Neural crest cell (in vitro differentiated cells): ENCODE measurements at places on chromosomes 5 and 9. TPM values are rescaled to one million over a fixed set of nuclear protein-coding genes. Genes with fewer than 3 reads are reported as not detected.

The PDE6A gene
- total RNA-seq = not detected in 2 replicates

DNA sequence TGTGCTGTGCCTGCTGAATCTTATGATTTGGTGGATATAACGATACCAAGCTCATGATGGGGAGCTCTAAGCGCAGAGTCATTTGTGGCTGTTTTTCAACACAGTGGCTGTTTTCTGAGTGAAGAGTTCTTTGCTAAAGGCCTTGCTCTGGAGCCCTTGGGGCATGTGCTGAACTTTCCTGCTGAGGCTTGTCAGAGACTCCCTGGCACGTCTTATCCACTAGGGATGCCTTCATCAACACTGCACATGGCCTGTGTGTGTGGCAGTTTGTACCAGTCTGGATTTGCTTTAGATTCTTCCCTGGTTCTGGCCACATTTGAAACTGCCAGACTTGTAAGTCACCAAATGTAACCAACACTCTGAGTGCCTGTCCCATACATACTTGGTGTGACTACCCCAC, 188.2 kb downstream of the DMRT2 start:
- DNase-seq = no peak

DNA sequence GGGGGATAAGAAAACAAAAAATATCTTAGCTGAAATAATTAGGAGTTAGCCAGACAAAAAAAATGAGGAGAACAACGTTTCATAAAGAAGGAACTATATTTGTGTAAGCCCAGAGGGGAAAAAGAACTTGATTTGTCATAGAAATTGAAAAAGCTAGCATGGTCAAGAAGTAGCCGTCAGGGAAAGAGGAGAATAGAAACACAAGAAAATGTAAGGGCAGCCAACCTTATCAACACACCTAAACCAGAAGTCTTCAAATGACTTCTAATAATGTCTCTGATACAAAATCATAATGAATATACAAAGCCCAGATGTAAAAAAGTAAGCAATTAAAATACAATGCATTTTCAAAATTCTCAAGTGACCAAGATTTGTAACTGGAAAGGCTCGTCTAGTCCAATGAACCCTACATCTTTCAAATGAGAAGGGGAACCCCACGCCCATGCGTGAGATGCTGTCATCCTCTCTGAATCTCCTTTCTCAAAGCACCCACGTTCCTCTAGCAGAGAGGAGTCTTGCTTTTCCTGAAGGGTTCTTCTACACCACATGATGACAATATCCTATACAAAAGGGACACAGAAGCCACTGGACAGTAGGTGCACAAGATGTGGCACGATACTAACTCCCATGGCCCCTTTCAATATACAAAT, 103.7 kb downstream of the ARL15 start:
- DNase-seq = no peak

The GOLM1 gene
- total RNA-seq = 105 and 111 TPM in 2 replicates

GRCh38 chr5:4204276-4205141, 608.9 kb downstream of the IRX1 start:
- DNase-seq = no peak

DNA sequence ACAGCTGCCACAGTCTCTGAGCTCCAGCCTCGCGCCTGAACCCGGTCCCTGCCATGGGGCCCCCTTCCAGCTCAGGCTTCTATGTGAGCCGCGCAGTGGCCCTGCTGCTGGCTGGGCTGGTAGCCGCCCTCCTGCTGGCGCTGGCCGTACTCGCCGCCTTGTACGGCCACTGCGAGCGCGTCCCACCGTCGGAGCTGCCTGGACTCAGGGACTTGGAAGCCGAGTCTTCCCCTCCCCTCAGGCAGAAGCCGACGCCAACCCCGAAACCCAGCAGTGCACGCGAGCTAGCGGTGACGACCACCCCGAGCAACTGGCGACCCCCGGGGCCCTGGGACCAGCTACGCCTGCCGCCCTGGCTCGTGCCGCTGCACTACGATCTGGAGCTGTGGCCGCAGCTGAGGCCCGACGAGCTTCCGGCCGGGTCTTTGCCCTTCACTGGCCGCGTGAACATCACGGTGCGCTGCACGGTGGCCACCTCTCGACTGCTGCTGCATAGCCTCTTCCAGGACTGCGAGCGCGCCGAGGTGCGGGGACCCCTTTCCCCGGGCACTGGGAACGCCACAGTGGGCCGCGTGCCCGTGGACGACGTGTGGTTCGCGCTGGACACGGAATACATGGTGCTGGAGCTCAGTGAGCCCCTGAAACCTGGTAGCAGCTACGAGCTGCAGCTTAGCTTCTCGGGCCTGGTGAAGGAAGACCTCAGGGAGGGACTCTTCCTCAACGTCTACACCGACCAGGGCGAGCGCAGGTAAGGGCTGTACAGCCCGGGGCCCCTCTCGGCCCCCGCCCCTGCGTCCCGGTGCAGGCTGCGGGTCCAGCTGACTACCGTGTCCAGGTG, 509 bp downstream of the LVRN start:
- DNase-seq = no peak

DNA sequence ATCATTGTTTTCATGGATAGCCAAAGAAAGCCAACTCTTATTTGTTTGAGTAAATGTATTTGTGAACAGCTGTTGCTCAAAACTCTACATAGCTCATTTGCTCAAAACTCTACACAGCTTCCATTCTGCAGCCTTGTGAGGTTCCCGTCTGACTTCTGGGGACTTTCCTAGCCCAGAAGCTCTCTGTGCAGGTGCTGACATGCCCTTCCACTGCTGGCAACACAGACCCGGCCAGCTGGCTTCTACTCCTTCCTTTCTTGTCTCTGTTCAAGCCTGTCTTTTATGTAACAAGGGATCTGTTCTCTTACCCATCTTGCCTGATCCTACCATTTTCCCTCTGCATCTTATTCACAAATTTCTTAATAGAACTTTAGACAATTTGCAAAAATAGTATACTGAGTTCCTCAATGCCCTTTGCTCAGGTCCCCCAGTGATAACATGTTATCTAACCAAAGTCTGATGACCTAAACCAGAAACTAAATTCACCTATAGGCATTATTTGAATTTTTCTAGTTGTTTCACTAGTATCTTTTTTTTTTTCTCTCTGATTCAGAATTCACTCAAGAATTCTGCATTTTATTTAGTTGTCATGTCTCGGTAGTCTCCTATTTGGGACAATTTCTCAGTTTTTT, 556.5 kb upstream of the SEMA6A start:
- no peak for DNase-seq

DNA sequence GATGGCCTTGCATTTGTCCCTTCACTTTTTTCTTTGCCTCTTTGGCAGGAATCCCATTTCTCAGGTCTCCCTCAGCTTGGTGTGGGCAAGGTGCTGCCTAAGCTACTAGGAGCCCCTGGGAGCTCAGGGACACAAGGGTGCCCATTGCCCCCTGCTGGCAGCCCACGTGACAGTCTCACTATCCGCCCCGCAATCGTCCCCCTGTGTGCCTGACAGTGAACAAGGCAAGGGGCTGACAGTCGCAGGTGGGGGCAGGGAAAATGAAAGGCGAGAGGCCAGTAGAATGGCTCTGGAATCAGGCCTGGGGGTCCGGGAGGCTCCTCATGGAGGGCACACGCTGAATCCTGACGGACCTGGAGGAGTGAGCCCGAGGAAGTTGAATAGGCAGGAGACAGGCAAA, 2.0 kb upstream of the PCDH12 start:
- DNase-seq = no peak

- no peak for DNase-seq
Observed at GRCh38 chr5:41822036-41822435, 48.2 kb downstream of the OXCT1 start.

- no peak for DNase-seq
Observed at GRCh38 chr5:158382473-158382872, 523.5 kb upstream of the CLINT1 start.

DNA sequence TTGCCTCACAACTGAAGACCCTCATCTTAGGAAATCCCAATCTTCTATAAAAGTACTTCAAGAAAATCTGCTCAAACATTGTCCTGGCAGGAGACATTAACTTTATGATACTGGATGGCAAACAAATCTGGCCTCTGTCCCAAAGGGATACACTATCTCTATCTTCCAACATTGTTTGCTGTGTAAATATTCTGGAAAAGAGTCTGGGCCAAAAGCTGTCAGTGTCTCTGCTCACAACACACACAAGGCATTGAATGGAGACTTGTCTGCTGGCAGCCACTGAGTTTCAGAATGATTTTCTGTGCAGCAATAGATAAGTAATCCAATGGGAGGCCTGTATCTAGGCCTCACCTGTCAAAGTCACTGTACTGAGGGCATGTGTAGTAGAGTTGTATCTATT, 471.1 kb downstream of the DMAC1 start:
- DNase-seq = no peak

DNA sequence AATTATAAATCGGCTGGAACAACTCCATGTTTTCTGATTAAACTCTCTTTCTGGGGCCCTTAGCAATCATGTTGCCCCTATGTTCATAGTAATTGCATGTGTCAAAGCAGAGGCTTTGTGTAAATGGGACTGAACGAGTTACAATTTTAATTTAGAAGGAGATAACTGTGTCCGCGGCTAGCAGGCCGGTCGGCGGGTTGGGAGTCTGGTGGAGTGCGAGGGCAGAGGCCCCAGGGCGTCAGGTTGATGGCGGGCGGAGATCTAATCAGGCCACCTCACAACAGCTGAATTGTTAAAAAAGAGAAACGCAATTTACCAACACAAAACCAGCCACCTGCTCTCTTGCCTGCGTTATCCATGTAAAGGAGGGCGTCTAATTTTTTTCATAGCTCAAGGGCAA, 134.9 kb upstream of the LPCAT1 start:
- no peak for DNase-seq

The MSH3 gene
- total RNA-seq = 17.9 and 18.6 TPM in 2 replicates

DNA sequence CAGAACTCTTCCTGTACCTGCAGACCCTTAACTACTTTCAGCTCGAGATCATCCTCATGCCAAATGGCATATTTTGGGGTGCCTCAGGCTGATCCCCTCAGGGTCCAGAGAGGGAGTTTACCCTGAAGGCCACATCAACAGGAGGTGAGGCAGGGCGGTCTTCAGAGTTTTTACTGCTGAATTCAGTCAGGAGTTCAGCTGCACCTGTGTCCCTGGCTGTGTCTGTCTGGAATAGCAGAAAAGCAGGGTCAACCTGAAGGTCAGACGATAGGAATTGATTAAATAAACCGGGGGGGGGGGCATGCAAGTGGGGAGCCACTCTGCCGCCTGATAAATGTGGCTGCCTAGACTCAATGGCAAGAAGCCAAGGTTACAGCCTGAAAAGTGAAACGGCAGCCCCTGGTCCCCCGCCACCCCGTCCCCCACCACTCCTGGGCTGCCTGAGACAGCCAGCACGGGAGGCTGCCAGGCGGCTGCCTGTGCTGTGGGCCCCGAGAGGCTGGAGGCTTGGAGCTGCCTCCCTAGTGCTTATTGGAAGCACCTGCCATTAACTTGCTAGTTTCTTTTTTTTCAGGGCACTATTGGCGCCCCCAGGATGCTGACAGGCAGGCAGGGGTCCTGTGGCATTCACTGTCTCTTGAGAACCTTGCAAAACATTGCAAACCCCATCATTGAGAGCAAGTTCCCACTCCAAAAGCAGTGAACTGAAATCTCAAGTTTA, 182.7 kb upstream of the PPP1R26 start:
- no peak for DNase-seq

The CAVIN4 gene
- total RNA-seq = 7.0 and 7.2 TPM in 2 replicates

DNA sequence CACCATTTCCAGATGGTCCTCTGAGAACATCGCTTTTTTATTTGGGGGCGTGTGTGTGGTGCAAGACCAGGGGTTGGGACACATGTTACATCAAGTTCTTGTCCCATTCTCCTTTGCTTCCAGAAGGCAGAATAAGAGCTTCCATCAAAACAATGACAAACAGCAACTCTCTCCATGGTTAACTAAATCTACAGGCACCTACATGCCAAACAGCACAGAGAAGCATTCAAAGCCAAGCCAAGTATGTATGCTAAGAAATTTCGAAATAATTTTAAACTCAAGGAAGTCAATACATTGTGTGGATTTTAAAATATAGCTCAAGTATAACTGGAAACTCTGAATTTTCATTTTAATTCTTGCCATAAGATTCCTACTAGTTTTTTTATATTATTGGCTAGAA, 105.6 kb downstream of the SEC61B start:
- DNase-seq = no peak

DNA sequence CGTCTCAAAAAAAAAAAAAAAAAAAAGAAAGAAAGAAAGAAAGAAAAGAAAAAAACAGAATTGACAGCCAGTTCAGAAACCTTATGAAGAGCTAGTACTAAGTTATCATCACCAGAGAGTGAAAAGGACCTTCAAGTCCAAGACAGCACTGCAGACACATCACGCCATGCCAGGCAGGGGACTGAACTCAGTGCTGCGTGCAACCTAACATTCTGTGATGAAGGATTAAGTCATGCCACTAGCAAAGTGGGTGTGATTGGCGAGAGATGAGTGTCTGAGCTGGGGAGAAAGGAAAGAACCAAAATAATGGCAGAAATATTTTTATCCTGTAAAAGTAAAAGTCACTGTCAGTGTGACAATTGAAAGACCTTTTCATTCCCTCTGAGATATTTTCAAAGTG, 54.7 kb downstream of the MAP1B start:
- no peak for DNase-seq

The TMEM215 gene
- total RNA-seq = 0.57 and 0.72 TPM in 2 replicates

GRCh38 chr9:110192531-110193261, 15.3 kb downstream of the C9orf152 start:
- DNase-seq = no peak

- DNase-seq = no peak
Observed at GRCh38 chr5:130795037-130795436, 370.0 kb downstream of the HINT1 start.

- DNase-seq = no peak
Observed at GRCh38 chr5:107263387-107264018, 407.2 kb downstream of the EFNA5 start.

The NMUR2 gene
- 0.23 TPM in 1 of 2 replicates, not detected in the other for total RNA-seq
